ENCODE measurements at places on chromosomes 16 and 17. TPM values are rescaled to one million over a fixed set of nuclear protein-coding genes. Genes with fewer than 3 reads are reported as not detected.

SPEM3 gene
- not detected for polyA plus RNA-seq

DNA sequence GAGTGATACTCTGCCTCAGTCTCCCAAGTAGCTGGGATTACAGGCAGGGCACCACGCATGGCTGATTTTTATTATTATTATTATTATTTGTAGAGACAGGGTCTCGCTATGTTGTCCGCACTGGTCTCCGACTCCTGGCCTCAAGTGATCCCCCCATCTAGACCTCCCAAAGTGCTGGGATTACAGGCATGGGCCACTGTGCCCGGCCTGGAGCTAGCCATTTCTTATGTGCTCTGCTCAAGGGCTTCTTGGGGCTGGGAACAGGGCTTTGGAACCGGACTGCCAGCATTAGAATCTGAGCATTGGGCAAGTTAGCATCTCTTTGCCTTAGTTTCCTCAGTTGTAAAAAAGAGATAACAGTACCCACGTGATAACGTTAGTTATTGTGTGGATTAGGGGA, 111.3 kb downstream of the C16orf78 start:
- no peak for DNase-seq

DNA sequence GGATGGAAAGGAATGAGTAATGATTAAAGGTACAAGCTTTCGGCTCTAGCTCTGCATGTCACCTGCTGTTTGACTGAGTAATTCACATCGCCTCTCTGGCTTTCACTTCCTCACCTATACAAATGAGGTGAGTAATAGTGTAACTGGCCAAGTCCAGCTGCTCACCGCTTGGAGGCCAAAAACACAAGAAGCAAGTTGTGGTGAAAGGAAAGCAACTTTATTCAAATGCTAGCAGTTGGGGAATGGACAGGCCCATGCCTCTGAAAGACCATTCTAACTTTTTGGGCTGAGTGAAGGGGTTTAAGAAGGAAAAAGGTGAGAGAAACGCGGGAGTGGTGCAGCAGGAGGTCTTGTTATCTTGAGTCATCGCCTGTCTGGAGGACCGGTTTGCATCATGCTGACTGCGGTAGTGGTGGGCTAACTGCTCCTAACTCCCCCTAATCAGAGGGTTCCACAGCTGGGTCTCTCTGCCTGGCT, 45.7 kb upstream of the CSNK2A2 start:
- no peak for DNase-seq

- no peak for DNase-seq
These were observed 10.5 kb upstream of the KRT19 start for GRCh38 chr17:41538565-41538991.

EMC6 gene
- 44.2 TPM for polyA plus RNA-seq

KATNB1 gene
- polyA plus RNA-seq: 53.8 TPM

GRCh38 chr16:6918646-6919045, 414.0 kb upstream of the RBFOX1 start:
- no peak for DNase-seq

DNA sequence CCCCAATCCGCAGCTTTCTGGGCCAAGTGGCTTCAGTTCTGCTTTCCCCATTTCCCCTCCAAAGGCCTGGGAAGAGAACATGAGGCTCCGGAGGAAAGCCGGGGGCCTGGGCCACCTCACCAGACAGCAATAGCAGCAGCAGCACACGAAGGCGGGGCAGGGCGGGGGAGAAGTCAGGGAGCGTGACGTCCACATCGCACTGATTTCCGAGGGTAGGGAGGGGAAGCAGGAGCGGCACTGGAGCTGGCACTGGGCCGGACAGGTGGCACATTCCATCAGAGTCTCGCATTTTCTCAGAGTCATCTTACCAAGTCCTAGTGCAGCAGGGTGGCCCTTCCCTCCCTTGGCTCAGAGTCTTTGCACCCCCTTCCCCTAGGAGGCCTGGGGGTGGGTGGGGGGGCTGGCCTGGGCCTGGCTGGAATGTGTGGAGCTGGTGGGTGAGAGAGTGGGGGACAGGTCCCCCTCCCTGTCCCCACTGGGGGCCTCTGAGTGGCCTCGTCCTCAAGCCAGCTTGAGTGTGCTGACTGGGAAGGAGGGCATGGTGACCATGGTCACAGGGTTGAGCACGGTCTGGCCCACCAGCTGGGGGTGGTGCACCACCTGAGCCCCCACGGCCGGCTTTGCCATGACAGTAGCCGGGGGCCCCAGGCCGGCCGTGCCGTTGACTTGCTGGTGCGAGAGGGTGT, 14.3 kb downstream of the MNT start:
- DNase-seq: no peak

DNA sequence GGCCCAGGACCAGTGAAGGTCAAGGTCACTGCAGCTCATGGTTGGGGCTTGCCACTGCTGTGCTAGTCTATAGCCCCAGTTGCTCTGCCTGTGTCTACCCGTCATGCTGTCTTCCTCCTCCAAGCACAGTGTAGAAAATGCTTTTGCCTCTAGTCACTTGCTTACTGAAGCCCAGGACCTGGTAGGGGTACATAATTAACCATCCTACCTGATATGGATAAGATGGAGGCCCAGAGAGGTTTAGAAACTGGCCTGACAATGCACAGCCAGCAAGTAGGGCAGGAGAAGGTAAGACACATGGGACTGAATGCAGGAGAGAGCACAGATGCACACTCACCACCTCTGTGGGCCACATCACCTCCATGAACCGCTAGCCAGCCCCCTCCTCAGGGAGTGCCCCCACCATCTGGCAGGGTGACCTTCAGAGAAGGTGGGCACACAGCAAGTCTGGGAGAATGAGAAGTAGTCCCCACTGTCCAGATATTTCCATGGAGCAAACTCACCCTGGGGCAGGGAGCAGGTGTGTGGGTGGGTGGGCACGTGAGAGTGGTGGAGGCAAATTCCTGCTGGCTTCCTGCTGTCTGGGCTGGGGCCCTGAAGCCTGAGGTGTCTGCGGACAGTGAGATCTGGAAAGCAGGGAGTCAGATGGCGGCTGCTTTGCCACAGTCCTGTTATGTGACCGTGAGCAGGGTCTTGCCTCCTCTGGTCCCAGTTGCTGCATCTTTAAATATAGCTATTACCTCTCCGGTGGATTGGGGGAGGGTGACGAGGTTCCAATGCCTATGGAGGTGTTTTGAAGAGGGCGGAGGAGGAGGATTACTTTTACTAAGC, 1.0 kb downstream of the CX3CL1 start:
- no peak for DNase-seq

DNA sequence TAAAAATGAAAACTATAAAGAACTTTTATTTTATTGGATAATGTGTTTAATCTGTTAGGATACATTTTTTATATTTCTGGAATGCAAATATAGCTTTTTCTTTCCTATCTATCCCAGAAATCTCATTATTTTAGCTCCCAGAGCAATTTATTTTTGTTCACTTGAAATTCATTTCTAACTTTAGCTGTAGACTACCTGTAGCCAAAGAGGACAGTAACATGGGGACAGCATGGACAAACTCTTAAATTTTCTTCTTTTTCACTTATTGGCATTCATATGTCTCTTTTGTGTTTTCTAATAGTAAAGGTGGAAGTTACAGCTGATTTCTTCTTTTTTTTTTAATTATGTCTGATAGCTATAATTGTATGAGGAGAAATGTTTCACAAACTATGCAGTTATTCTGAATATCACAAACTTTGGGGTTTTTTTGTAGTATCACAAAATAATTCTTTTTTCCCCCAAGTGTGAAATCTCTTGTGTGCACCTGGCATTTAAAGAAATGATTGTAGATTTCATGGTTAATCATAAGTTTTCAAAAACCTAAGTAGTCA, 55.4 kb downstream of the VMP1 start:
- no peak for DNase-seq

- no peak for DNase-seq
These were observed 170.5 kb downstream of the TANC2 start for GRCh38 chr17:63136369-63137012.

All from hindlimb muscle (tissue), 1 donor.